ENCODE measurements at places on chromosomes 1 and 21.

DNA sequence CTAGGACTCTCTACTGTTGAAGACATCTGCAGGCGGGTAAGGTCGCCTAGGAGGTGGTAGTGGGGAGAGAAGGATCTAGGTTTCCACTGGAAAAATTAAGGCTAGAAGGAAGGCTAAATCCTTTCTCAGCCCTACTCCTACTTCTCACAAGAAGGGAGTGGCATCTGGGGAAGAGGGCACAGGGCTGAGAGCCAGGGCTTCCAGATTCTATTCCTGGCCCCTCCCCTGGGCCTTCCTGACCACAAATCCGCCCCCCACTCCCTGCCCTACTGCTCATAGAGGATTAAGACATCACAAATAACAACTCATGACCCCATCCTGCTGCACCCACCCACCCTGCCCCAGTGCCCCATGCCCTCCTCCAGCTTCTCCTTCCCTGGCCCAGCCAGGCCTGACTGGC lies 2.5 kb downstream of the PHLDA3 start:
- peak overlapping the region; percentile 93 for H3K4me3 ChIP-seq
- no peak for DNase-seq
- H3K27me3 ChIP-seq, result no peaks in the 10 kb centered on the region

DNA sequence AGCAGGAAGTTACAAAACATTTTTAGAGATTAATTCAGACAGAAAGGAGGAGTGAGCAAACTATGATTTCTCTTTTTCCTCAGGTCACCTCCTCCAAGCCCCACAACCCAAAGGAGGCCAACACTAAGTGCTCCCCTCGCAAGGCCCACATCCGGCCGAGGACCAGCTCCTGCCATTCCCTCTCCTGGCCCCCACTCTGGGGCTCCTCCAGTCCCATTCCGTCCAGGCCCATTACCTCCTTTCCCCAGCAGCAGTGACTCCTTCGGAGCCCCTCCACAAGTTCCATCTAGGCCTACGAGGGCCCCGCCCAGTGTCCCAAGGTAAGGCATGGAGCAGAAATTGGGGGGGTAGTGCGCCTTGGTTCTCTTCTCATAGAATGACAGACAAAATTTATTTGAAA lies 32.0 kb upstream of the C1orf105 start:
- peaks cover 23% of the 10 kb centered on the region for H3K4me1 ChIP-seq
- H3K4me3 ChIP-seq, result no peak overlapping the region
- H3K27ac ChIP-seq, result no peak overlapping the region
- no peaks in the 10 kb centered on the region for H3K36me3 ChIP-seq
- DNase-seq, result no peak

DNA sequence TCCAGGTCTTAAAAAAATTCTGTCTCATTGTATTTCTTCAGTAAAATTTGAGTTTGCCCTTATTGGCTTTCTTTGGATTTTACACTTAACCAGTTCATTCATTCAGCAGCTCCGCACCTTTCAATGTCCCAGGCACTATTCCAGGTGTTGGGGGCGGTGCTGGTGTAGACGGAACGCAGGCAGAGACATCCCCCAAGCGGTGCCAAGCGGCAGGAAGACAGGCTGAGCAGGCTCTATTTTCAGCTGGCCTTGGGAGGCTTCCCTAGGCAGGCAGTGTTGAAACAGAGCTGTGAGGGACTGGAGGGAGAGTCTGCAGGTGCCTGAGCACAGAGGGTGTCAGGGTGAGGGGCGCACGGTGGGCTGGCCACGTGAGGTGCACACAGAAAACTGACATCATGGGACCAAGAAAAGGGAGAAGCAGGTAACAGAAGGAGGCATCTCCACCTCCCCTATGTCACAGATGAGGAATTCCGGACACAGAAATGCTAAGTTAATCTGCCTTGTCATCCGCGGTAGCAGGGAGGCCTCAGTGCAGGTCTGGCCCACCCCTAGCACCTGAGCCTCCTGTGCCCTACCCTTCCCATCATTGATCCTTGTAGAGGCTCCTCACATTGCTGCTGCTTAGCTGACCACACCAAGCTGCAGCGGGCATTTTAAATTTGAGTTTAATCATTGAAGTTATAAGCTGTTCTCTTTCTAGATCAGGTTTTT lies 40.8 kb downstream of the SLC37A1 start:
- H3K27ac ChIP-seq, result no peak overlapping the region
- peaks cover 6% of the 10 kb centered on the region for H3K36me3 ChIP-seq
- no peaks in the 10 kb centered on the region for H3K27me3 ChIP-seq
- H3K4me3 ChIP-seq, result no peak overlapping the region
- no peaks in the 10 kb centered on the region for H3K4me1 ChIP-seq

DNA sequence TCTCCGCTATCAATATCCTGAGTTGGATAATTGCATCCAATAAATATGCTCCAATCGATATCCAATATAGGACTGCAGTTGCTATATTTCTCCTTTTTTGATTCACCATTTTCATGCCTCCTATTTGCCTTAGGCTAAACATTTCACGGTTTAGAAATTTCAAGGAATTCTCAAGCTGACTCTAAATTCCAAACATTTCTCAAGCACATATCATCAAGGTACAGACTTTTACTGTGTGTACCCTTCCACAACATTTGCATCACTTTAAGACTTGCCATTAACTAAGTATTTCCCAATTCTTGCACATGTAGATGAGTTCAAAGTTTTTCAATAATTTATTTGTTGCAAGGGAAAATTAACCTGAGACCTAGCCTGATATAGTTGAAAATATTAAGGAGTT lies 795.2 kb upstream of the TMPRSS15 start:
- H3K27ac ChIP-seq, result no peak overlapping the region
- H3K36me3 ChIP-seq, result no peaks in the 10 kb centered on the region
- no peaks in the 10 kb centered on the region for H3K27me3 ChIP-seq
- DNase-seq, result no peak
- no peaks in the 10 kb centered on the region for H3K4me1 ChIP-seq
- H3K4me3 ChIP-seq, result no peak overlapping the region

- DNase-seq, result no peak
- no peaks in the 10 kb centered on the region for H3K36me3 ChIP-seq
- H3K27me3 ChIP-seq, result no peaks in the 10 kb centered on the region
- peaks cover 89% of the 10 kb centered on the region for H3K4me1 ChIP-seq
- H3K4me3 ChIP-seq, result peak overlapping the region; percentile 76
Measured at GRCh38 chr1:6489799-6490180, 1.7 kb downstream of the PLEKHG5 start.

DNA sequence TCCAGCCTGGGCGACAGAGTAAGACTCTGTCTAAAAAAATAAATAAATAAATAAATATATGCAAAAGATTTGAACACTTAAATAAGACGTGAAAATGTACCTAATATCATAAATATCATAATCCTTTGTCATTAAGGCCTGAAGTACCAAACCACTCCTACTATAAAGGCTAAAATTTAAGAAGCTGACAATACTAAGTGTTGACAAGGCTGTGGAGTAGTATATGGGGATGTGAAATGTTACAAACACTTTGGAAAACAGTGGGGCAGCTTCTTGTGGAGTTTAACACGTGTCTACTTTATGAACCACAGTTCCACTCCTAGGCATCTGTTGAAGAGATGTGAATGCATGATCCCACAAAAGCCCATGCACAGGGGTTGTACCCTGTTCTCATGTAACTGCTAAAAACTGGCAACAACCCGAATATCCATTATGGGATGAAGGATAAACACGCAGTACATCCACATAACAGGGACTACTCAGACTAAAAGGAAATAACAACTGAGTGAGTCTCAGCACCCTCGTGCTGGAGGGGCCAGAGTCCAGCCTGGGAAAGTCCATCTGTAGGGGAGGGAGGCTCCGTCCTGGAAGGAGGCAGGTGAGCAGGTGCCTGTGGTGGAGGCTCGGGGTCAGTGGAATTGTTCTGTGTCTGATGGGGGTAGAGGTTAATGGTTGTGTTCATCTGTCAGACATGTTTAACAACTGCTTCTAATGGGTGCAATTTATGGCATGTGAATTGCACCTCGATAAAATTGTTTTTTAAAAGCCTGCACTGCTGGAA lies 6.7 kb upstream of the SLC19A1 start:
- no peak overlapping the region for H3K4me3 ChIP-seq
- no peaks in the 10 kb centered on the region for H3K27me3 ChIP-seq
- H3K4me1 ChIP-seq, result peaks cover 27% of the 10 kb centered on the region
- DNase-seq, result no peak

All from esophagus squamous epithelium (tissue), 5 donors.